ENCODE measurements at places on chromosomes 5 and 9.

DNA sequence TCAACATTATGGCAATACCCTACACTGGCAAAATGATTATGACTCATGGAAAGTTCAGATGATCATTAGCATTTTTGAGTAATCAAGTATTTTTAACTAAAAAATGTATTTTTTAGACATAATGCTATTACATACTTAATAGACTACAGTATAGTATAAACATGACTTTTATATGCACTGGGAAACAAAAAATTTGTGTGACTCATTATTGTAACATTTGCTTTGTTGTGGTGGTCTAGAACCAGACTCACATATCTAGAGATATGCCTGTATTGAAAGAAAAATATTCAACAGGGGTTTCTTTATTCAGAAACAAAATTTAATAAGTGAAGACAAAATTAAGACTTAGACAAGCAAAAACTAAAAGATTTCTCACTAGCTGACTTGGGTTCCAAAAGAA is 385.3 kb upstream of the RIOK2 start:
- no peak for DNase-seq

GRCh38 chr9:33166231-33167083 is 679 bp downstream of the B4GALT1 start:
- no peak for DNase-seq

DNA sequence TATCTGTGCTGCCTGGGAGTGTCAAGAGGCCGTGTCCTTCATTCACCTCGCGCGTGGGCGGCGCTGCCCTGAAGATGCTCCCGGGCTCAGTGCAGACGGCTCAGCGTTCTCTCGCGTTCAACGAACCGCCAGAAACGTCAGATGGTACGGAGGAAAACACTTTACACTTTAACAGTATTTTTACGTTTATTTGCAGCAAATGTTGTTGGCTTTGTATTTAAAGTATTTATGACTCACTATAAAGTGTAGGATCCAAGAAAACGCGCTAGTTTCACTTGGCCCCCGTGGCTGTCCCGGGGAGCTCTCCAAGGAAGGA is 544 bp upstream of the ERCC6L2 start:
- peak; percentile 56 for DNase-seq

DNA sequence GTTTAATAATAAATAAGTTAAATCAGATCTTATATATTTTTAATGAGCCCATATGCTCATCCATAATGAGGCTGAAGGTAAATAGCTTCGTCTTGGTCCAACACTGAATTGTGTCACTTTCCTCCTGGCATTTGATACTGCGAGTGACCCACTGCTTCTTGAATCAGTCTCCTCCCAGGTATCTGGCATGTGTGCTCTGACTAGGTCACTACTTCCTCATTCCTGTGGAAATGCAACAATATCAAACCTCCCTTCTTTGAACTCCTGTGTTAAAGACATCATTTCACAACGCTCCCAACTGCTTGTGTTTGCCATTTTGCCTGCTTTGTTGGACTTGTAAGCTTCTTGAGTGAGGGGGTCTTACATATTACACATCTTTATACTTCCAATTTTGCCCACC is 157.7 kb downstream of the SLC24A2 start:
- no peak for DNase-seq

GRCh38 chr5:164649266-164649665 is 1143.8 kb downstream of the MAT2B start:
- no peak for DNase-seq

DNA sequence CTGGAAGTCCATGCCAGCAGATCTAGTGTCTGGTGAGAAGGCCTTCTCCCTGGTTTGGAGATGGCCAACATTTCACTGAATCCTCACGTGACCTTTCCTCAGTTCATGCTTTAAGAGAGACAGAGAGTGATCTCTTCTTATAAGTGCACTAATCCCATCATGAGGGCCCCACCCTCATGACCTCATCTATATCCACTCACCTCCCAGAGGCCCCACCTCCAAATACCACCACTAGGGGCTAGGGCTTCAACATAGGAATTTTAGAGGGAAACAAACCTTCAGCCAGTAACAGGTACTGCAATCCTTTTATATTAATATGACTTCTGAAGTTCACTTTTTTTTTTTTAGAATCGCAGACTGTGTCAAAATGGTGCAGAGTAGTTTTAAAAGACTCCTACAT is 496.9 kb upstream of the ADAMTS16 start:
- no peak for DNase-seq

DNA sequence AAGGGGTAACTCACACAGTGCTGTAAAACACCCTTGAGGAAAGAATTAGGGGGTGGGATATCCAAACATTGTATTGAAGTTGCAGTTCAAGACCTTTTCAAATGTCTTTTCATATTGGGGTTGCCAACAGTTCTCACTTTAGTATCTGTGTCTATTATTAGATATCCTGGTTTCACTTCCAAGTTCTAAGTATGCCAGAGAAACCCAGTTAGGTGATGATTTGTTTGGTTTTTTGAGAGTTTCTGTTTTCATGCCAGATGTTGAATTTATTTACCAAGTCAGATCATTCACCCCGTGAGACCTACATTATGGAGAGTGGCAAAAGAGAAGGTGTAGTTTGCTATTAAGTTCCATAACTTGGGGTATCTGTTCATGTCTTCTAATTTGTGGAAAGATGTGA is 64.5 kb downstream of the C9orf152 start:
- peak; percentile 31 for DNase-seq

GRCh38 chr9:114619191-114619761 is 8.2 kb downstream of the TMEM268 start:
- DNase-seq = no peak

GRCh38 chr9:116791326-116791725 is 104.2 kb downstream of the TRIM32 start:
- no peak for DNase-seq

GRCh38 chr5:6243706-6244338 is 134.5 kb downstream of the MED10 start:
- no peak for DNase-seq

DNA sequence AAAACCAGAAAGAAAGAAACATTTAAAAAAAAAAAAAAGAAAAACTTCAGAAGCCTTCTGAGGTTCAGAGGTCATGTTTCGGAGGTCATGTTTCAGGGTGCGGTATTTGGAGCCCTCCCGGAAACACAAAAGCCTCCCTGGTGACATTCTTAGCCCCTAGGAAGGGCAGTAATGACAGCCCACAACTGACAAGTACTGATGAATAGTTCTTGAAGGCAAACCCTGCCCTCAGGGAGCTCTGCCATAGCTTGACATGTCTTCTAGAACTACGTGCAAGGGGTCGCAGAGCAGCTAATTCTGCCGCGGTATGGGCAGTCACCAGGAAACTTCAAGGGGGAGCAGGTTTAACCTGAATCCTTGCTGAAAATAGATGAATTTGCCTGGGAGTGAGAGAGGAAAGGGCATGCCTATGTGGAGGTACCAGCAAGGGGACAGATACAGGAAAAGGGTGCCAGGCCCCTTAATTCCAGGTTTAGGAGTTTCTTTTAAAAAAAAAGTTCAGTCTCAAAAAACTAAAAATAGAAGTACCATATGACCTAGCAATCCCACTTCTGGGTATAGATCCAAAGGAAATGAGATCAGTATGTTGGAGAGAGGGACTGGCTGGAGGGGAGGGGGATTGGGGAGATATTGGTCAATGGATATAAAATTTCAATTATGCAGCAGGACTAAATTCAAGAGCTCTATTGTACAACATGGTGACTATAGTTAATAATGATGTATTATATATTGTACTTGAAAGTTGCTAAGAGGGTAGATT is 98.4 kb downstream of the C9orf152 start:
- no peak for DNase-seq

DNA sequence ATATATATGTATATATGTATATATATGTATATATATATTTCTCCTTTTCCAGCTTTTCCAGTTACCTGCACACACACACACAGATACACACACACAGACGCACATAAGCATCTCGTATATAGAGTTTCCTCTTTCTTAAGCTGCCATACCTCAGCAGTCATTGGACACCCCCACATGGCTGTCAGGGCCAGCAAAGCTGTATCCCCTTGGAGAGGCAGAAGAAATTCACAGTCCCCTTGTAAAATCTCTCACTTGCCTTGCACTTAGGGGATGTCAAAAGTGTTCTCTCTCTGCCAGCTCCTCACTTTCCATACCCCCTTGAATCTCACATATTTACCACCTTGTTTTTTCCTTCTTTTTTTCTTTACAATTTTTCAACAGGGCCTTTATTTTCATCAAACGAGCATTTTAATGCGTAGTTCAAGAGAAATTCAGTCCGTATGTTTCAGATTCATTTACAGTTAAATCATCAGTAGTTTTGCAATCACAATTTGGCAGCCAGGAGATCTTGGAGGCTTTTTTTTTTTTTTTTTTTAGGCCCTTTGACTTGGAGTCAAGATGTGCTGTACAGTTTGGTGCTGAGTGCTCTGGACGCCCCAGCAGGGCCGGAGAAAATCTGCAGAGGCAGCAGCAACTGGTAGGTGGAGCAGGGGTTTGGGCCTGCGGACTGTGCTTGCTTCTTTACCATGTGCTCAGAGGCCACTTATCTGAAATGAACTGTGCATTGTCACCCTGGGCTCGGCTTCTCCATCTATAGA is 244.9 kb upstream of the KLF4 start:
- DNase-seq = no peak

- no peak for DNase-seq
Measured at GRCh38 chr9:75432386-75432785, 344.1 kb downstream of the OSTF1 start.

- DNase-seq = no peak
Measured at GRCh38 chr5:929596-929995, 36.9 kb downstream of the TRIP13 start.

GRCh38 chr5:130018641-130019040 is 114.4 kb downstream of the CHSY3 start:
- no peak for DNase-seq

GRCh38 chr9:133125941-133126696 is 5.1 kb upstream of the RALGDS start:
- peak; percentile 43 for DNase-seq

DNA sequence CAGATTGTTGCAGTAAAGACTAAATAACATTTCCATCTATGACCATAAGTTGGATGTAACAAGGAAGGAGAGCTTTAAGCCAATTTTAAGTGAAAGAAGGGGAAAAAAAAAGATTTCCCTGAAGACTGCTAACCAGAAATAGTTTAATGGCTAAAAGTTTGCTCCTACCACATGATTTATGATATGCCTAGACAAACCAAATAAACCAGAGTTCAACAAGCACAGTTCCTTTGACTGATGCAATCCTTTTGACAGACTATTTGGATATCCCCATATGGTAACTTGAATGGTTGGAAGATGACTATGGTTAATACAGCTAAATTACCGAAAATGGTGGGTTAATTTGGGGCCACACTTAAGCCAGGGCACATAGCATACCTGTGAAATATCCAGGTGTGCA is 338.5 kb downstream of the CETN3 start:
- no peak for DNase-seq

GRCh38 chr9:88697764-88698432 is 162.9 kb downstream of the NXNL2 start:
- no peak for DNase-seq

- DNase-seq = no peak
Measured at GRCh38 chr5:5371957-5372356, 50.5 kb upstream of the ICE1 start.

GRCh38 chr5:143417503-143418139 is 14.1 kb upstream of the NR3C1 start:
- no peak for DNase-seq

DNA sequence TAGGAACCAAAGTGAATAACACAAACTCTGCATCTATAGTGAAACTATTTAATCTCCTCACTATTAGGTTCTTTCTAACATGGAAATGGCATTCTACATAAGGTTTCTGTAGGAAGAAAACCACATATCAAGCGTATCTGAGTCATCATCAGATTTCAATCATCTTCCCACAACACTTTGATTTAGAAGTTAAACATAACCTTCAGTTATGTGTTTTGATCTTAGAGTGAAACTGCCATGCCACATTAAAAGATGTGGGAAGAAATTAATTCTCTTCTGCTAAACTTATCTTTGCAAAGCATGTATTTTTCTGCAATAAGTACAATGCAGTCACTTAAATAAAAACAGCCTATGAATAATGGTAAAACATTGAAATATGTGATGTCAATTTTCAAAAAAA is 55.0 kb downstream of the MEF2C start:
- peak; percentile 64 for DNase-seq

GRCh38 chr9:92652461-92652860 is 17.5 kb downstream of the IPPK start:
- no peak for DNase-seq

- DNase-seq = no peak
Measured at GRCh38 chr9:82126256-82126655, 137.7 kb downstream of the SPATA31D1 start.

- DNase-seq = no peak
Measured at GRCh38 chr9:20200991-20201431, 412.2 kb upstream of the SLC24A2 start.

DNA sequence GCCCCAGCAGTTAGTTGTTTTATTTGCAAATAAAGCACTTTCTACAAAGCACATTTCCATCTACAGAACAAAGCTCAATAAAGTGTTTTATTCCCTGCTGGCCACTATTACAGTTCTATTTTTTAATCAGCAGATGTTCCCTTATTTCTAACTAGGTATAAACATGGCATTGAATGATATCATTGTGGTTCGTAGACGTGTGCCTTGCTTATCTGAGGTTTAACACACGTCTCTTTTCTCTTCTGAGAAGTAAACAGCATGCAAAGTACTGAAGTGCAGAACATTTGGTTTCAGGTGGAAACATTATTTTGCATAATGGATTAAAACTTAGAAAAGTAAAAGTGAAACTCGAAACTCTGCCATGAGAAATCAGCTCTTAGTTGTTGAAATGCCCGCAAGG is 1989.3 kb upstream of the WWC1 start:
- DNase-seq = no peak

- peak; percentile 91 for DNase-seq
Measured at GRCh38 chr5:55421074-55421529, 113.3 kb downstream of the MTREX start.

DNA sequence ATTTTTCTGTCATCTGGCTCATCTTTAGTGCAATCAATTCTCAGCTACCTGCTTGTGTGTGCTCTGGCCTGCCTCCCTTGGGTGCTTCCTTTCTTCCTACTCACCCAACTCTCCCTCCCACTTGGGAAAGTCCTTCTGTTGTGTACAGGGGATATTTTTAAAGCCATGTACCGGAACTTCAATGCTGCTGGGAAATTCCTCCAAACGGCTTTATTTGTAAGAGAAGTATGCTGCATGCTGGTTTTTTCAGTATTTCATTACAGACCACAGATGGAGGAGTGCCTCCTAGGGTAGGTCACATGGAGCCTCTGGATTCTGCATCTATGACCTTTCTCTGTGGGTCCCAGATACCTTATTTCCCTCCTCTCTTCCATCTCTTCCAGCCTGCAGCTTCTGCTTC is 5.4 kb upstream of the HMHB1 start:
- DNase-seq = no peak

DNA sequence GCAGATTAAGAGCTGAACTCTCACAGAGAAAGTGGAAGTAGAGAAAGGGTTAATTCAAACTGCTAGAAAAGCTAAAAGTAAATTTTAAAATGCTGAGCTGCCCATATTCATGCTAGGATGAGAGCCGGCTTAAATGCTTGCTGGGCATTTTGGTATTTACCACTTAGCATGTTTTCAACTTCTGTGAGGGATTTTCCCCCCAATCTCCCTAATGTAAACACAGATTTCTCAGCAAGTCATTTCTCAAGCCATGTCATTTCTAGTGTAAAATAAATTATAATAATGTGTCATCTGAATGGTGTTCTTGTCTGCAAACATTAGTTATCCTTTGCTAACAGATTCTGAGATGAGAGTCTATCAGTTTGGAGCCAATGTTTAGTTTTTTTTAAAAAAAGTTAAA is 22.3 kb downstream of the RPS23 start:
- DNase-seq = no peak
